ENCODE measurements at places on chromosomes 1 and 21.

DNA sequence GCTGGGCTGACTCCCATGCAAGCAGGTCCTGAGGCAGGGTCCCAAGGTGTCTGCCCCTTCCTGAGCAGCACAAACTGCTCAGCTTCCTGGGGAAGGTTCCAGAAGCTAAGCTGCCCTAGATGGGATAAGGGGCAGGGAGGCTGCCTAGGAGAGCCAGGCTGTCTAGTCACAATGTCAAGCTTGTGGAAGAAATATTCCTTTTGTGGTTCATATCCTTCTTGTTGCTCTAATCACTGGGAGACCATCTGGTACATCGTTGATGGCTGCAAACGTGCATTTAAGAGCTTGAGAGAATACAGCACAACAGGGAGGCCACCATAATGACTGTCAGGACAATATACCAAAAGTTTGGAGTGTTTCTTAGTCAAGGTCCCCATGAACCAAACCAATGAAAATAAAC is 67.4 kb downstream of the SLC16A1 start:
- no peak for DNase-seq

GRCh38 chr1:53127546-53127945 is 14.9 kb downstream of the SLC1A7 start:
- no peak for DNase-seq

DNA sequence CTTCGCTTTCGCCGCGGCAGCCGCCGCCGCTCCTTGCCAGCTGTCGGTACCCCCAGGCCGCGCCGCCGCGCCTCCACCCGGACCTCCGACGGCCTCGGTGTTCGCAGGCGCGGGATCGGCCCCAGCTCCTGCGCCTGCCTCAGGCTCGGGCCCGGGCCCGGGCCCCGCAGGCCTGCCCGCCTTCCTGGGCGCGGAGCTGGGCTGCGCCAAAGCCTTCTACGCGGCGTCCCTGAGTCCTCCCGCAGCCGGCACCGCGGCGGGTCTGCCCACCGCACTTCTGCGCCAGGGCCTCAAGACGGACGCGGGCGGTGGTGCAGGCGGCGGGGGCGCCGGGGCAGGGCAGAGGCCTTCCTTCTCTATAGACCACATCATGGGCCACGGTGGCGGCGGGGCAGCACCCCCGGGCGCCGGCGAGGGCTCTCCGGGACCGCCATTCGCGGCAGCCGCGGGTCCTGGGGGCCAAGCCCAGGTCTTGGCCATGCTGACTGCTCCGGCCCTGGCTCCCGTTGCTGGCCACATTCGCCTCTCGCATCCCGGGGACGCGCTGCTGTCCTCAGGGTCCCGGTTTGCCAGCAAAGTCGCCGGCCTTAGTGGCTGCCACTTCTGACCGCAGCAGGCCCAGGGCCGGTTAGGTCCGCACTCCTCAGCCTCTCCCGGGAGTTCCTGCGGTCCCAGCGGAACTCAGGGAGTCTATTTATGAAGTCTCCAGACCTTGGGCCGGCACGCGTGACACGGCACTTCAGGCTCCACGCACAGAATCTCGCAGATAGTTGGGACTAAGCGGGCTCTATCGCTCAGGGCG is 1.4 kb downstream of the FOXD2 start:
- DNase-seq = no peak

DNA sequence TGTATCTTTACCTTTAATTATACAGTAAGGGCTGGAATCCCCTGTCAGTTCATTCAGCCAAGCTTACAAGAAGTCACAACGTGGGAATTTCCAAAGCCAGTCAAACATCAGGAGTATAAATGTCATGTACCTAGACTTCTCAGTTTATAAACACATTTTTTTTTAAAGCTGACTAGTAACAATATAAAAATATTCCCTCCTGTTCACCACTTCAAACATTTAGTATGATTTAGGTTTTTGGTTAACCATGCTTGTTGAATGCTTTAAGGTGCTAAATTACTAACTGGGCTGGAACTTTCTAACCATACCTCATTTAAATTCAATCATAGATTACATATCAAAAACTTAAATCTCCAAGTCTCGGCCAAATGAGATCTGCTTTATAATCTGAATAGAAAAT is 44.0 kb downstream of the JAK1 start:
- DNase-seq = no peak

DNA sequence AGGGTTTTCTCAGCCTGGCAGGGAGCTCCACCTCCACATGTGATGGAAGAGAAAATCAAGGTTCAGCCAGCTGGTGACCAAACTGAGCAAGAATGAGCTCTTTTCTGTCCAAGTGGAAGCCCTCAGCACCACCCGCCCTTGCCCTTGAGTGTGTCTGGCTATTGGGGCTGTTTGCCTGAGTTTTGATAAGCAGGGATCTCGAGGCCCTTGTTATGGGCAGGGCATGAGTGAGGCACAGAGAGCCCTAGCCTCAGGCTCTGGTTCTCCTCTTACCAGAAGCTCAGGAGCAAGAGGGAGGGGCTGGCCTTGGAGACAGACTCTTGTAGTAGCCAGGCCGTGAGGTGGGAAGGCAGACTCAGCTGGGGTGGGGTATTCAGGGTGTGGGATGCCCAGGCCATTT is 37.5 kb upstream of the ARF1 start:
- DNase-seq = no peak

GRCh38 chr1:229365569-229365968 is 22.7 kb upstream of the CCSAP start:
- DNase-seq = no peak

DNA sequence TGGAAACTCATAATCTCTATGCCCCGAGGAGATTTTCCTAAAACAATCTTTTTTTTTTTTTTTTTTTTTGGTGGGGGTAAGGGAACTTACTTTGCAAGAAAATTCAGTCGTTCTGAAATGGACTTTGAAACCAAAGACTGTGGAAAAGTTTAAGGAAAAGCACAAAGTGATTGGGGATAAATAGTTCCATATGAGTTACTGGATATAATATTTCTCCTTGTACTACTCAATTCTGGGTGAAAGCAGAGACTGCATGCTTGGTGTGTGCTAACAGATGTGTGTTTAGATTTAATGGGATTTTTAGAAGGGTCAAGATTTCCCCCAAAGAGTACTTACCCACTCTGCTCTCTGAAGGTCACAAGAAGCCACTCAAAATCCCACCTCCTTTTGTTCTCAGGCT is 204.9 kb upstream of the USP24 start:
- DNase-seq = no peak

DNA sequence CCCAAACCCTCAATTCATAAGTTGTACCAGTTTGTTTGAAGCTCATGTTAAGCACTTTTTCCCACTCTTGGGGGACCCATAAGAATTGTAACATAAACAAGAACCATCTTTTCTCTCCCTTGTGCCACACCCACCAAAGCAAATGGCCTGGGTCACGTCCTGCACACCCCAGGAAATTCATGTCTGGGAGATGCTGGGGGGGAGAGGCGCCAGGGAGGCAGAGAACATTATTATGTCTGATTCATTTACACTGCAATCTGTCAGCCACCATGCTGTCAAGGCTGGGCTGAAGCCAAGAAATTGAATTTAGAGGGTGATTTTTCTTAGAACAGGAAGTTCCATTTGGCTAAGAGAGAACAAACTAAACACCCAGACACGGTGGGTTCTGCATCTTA is 37.2 kb upstream of the IPO9 start:
- no peak for DNase-seq

- peak; percentile 61 for DNase-seq
These were observed 950 bp upstream of the INKA2 start for GRCh38 chr1:111739925-111740765.

Measured in frontal cortex (tissue), 4 donors.